Subcutaneous adipose tissue (tissue), 4 donors: ENCODE measurements at places on chromosomes 1 and 21. TPM values are rescaled to one million over a fixed set of nuclear protein-coding genes. Genes with fewer than 3 reads are reported as not detected.

GJB3 gene
- total RNA-seq: not detected

CPT2 gene
- total RNA-seq: 18.7 TPM

AGTRAP gene
- total RNA-seq: 22.0 TPM

LRRC40 gene
- total RNA-seq: 22.2 TPM

NBPF10 gene
- total RNA-seq: 5.3 TPM

C1orf53 gene
- 3.7 TPM for total RNA-seq

PTGFR gene
- total RNA-seq: 7.5 TPM

ATP6V1G3 gene
- not detected for total RNA-seq

SLC1A7 gene
- total RNA-seq: not detected

PPIAL4G gene
- not detected for total RNA-seq

ABL2 gene
- total RNA-seq: 20.3 TPM

MCOLN2 gene
- total RNA-seq: not detected

MIXL1 gene
- not detected for total RNA-seq

SLC66A1 gene
- total RNA-seq: 11.7 TPM

SLC44A3 gene
- total RNA-seq: 0.98 TPM

SERPINC1 gene
- total RNA-seq: not detected

LCE1F gene
- not detected for total RNA-seq

ADCY10 gene
- 0.57 TPM for total RNA-seq

TMPRSS3 gene
- not detected for total RNA-seq

PRELP gene
- total RNA-seq: 63.1 TPM

ZBTB8OS gene
- 14.1 TPM for total RNA-seq

IARS2 gene
- total RNA-seq: 93.4 TPM

LAMC1 gene
- total RNA-seq: 675 TPM

TBX19 gene
- total RNA-seq: 4.2 TPM

ZFP69B gene
- total RNA-seq: 0.38 TPM

LEMD1 gene
- not detected for total RNA-seq

VN1R5 gene
- total RNA-seq: not detected

TTLL7 gene
- total RNA-seq: 7.5 TPM

EIF2D gene
- total RNA-seq: 44.3 TPM

LINGO4 gene
- total RNA-seq: not detected

GOLPH3L gene
- 18.1 TPM for total RNA-seq

SERTAD4 gene
- 5.1 TPM for total RNA-seq

PRKAA2 gene
- 1.6 TPM for total RNA-seq

SEMA6C gene
- total RNA-seq: 4.2 TPM

MYBPH gene
- not detected for total RNA-seq

OR10J1 gene
- not detected for total RNA-seq

KCNE1 gene
- total RNA-seq: 13.7 TPM

RYR2 gene
- 1.4 TPM for total RNA-seq

FCRLB gene
- 1.5 TPM for total RNA-seq

ST6GALNAC5 gene
- not detected for total RNA-seq

HAO2 gene
- total RNA-seq: 0.49 TPM

CFAP107 gene
- total RNA-seq: not detected

CZIB gene
- 61.9 TPM for total RNA-seq

SRGAP2 gene
- total RNA-seq: 77.5 TPM

NR1I3 gene
- not detected for total RNA-seq

KIF17 gene
- total RNA-seq: 5.3 TPM

TFF3 gene
- 4.6 TPM for total RNA-seq

GPATCH4 gene
- total RNA-seq: 10.7 TPM
